ENCODE measurements at places on chromosomes 4 and X.

GRCh38 chr4:57554556-57555092 lies 444.4 kb upstream of the IGFBP7 start:
- DNase-seq = no peak

DNA sequence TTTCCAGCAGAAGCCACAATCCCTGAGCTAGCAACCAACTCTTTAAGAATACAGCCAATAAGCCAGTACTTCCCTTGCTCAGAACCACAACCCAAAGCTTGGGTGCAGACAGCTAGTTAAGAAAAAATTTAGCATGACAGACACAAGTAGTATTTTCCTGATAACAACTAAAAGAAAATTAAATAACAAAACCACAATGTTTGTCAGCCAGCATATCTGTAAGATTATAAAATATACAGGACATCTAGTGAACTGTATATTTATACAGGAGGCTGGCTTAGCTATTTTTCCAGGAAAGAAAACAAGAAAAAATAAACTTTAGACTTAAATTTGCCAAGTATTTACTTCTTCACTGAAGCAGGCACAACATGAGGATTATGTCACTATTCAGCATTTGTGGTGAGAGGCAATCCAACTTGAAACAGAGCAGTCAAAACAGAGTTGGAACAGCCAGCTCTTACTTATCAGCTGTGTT lies 6.6 kb downstream of the PF4V1 start:
- no peak for DNase-seq

DNA sequence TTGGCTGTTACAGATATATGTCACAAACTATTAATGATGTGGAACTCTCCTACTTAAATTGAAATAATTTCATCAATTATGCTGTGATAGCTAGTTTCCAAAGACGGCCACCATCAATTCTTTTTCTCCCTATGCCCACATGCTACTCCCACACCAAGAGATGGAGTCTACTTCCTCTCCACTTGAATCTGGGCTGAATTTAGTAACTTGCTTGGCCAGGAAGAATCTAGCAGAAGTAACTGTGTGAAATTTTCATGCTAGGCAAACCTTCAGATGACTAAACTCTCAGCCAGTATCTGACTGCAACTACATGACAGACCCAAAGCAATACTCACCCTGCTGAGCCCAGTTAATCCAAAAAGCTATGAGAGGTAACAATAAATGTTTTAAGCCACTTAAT lies 3.2 kb downstream of the SEPSECS start:
- DNase-seq = no peak

- DNase-seq = no peak
These were observed 153.9 kb upstream of the TENM3 start for GRCh38 chr4:182089326-182089725.

- DNase-seq = no peak
These were observed 492 bp upstream of the SLIT2 start for GRCh38 chr4:20251031-20251795.

DNA sequence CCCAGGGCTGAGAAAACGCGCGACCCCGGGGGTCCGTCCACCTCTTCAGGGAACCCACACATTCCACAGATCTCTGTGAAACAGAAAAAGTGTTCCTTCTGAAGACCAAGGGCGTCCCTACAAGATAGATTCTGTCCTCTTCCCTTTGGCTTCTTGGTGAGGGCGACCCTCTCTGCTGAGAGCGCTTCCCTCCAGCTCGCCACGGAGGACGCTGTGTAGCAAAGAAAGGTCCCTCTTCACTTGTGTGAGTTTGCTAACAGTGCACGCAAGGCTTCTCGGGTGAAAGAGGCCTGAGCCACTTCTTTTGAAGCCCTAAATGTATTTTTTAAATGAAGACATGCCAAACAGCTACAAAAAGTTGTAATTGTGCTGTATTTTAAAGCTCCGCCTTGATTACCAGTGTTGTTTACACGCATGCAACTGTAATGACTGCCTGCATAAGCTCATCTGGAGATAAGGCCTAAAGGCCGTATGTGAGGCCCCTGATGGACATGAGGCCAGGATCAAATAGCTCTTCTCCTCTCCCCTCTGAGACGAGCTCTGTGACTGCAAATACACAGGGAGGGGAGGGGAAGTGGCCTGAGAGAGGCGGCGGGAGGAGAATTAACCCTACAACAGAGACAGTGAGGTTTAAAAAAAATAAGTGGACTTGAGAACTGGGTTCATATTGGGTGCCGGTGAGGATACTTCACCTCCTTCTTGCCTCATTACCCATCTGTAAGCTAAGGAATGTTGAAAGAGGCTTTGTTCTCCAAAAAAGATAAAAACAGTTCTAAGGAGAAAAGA lies 95.5 kb downstream of the SOWAHB start:
- DNase-seq = no peak

DNA sequence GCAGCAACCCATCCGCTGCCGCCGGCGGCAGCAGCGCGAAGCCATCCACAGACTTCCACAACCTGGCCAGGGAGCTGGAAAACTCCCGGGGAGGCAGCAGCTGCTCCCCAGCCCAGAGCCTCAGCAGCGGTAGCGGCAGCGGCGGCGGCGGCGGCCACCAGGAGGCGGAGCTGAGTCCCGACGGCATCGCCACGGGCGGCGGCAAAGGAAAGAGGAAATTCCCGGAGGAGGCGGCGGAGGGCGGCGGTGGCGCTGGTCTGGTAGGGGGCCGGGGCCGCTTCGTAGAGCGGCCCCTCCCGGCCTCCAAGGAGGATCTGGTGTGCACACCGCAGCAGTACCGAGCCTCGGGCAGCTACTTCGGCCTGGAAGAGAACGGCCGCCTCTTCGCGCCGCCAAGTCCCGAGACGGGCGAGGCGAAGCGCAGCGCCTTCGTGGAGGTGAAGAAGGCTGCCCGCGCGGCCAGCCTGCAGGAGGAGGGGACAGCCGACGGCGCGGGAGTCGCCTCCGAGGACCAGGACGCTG lies 4.9 kb downstream of the PRDM8 start:
- no peak for DNase-seq

GRCh38 chrX:12330841-12331240 lies 192.6 kb downstream of the FRMPD4 start:
- no peak for DNase-seq

- DNase-seq = no peak
These were observed 5.3 kb upstream of the IDS start for GRCh38 chrX:149510386-149510785.

GRCh38 chr4:123939621-123940020 lies 543.0 kb downstream of the SPRY1 start:
- DNase-seq = no peak

DNA sequence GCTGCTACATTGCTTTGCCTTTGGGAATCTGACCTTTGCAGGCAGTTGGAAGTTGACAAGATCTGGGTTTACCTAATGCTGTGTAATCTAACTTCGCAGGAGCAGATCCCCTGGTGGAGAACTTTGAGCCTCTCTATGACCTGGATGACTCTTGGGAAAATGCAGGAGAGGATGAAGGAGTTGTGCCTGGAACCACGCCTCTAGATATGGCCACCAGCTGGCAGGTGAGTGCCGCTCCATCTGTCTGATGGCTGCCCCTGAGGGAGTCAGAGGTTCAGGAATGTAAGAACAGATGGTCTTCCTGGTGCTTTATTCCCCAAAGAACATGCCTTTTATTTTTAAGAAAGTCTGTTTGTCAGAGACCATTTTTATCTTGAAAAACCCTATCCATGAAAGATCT lies 109.3 kb downstream of the NFKB1 start:
- no peak for DNase-seq

DNA sequence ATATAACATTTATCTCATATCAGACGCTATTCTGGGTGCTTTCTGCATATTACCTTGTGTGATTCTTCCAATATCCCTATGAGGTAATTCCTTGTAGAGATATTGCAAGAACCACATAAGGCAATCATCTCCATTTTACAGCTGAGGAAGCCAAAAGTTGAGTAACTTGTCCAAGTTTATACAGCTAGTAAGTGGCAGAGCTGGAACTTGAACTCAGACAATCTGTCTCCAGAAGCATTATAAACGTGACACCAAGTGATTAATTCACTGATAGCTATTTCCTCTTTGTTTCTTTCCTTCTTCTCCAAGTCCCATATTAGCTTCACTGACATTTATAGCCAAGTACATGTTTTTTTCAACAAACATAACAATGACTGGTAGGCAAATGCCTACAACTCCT lies 7.3 kb downstream of the EMCN start:
- DNase-seq = no peak

DNA sequence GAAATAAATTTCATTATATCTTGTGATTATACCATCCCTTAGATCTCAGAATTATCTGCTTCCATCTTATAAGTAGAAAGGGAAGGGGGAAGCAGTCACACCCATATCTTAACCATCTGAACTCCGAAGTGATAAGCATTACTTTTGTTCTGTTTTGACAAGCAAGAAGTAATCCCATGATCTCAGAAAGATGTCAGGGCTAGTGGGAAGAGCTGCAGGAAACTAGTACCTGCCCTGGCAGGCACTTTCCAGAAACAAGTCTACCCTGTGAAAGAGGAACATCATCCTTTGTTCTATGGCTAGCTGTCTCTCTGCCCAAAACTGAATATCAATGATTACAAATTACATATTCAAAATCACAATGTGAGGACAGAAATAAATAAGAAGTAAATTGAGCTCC lies 244.4 kb downstream of the SPOCK3 start:
- no peak for DNase-seq

DNA sequence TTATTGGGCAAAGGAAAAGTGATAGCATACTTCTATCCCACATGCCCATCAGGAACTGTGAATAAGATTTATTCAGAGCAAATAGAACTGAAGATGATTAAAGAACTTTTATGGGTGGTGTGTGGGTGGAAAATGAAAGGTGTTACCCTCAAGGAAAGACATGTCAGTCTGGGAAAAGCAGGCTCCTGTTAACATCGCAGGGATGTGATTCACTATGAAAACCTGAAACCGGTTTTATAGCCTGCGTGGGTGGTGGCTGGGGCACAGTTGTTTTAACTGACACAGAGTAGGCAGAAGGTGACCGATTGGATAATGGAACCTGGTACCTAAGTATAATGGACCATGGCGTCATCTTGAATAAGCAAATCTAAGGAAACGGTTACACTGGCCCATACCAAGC lies 61.3 kb upstream of the CASK start:
- no peak for DNase-seq

DNA sequence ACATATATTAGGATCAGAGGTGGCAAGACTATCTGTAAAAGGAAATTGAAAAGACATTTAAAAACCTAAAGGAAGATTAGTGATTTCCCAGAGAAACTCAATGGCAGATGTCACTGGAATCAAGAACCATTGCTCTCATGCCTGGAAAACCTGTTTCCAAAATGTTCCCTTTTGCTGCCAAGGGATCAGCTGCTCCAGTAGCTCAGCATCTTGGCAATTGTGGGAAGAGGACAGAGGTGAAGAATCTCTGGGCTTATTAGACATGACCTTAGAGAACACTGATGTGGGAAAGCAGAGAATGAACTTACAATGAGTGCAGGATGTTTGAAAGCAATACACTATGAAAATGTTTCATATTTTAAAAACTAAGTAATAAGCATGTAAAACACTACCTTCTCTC lies 98.3 kb downstream of the SHROOM3 start:
- no peak for DNase-seq

DNA sequence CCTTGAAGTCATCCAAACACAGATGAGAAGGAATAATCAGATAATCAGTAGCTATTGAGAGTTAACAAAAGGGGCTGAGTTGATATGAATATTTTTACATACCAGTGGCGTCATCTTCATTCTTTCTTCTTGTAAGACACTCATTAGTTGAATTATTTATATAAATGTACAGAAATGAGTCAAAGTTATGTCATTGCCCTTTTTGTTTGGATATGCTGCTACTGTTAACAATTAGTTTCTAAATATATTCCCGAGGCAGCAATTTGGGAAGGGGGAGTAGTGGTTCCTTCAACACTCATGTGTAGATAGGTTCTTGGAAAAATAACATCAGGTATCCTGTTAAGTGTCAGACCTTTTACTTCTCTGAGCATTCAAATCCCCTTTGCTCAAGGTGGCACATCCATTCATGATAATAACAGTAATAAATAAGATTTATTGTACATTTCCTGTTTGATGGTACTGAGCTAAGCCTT lies 436.6 kb downstream of the SPRY1 start:
- DNase-seq = no peak

All from D721Med (cell line).